Activated T-helper 17 cell treated with anti-CD3 and anti-CD28 coated beads, Interleukin-2, amount 50 U/mL, for 72 hours (primary cell): ENCODE measurements at places on chromosomes 1 and 21. TPM values are rescaled to one million over a fixed set of nuclear protein-coding genes. Genes with fewer than 3 reads are reported as not detected.

CELF3 gene
- not detected for total RNA-seq

FAM167B gene
- 0.99 TPM for total RNA-seq

DAP3 gene
- total RNA-seq = 106 TPM

UMODL1 gene
- 0.11 TPM for total RNA-seq

RPS8 gene
- 2,475 TPM for total RNA-seq

GRCh38 chr1:27391511-27392095 is 819 bp upstream of the GPR3 start:
- peaks cover 13% of the 10 kb centered on the region for H3K4me1 ChIP-seq
- ATAC-seq = no peak
- peak overlapping the region; percentile 91 for H3K27ac ChIP-seq
- no peaks in the 10 kb centered on the region for H3K27me3 ChIP-seq

DNA sequence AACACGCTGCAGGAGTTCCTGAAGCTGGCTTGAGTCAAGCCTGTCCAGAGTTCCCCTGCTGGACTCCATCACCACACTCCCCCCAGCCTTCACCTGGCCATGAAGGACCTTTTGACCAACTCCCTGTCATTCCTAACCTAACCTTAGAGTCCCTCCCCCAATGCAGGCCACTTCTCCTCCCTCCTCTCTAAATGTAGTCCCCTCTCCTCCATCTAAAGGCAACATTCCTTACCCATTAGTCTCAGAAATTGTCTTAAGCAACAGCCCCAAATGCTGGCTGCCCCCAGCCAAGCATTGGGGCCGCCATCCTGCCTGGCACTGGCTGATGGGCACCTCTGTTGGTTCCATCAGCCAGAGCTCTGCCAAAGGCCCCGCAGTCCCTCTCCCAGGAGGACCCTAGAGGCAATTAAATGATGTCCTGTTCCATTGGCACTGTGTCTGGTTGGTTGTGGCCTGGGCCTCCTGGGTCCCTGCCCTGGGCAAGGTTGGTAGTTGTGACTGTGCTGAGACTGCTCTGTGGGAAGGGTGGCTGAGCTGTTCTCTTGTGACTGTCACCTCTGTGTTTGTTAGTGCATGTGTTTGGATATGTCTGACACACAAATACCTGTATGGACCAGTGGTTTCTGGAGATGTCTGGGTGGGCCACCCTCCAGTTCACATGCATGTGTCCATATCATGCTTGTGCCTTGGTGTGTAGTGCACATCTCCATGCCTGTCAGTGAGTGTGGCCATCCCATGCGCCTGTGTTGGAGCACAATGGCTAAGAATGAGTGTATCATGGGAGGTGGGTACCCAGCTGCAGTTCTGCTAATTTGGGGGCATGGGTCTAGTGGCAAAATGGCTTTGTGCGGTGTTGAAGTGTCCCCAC is 1.4 kb downstream of the SH3BGRL3 start:
- H3K27me3 ChIP-seq = no peaks in the 10 kb centered on the region
- H3K4me3 ChIP-seq = peak overlapping the region; percentile 91
- H3K4me1 ChIP-seq = peaks cover 54% of the 10 kb centered on the region
- peak overlapping the region; percentile 82 for H3K27ac ChIP-seq

DNA sequence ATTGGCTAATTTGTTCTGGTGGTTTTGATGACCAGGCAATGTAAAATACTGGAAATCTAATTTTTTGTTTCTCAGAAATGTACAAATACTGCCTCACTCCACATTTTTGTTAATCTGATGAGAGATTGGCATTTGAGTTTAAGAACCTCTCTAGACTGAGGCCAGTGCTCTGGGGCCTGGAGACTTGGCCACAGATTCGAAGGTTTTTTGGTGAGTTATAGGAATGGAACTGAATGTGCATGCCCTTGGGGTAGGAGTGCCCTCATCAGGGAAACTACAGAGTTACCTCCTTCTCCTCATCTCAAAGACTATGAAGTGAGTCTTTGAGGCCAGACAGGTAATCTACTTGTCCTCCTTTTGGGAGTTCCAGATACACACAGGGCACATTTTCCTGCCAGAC is 347.9 kb downstream of the LTN1 start:
- H3K36me3 ChIP-seq = no peaks in the 10 kb centered on the region
- H3K27me3 ChIP-seq = no peaks in the 10 kb centered on the region
- H3K27ac ChIP-seq = no peak overlapping the region
- no peak overlapping the region for H3K4me3 ChIP-seq
- no peaks in the 10 kb centered on the region for H3K4me1 ChIP-seq

GRCh38 chr1:235864931-235865525 is 1.7 kb downstream of the LYST start:
- H3K27me3 ChIP-seq = no peaks in the 10 kb centered on the region
- H3K36me3 ChIP-seq = peaks cover 33% of the 10 kb centered on the region
- H3K4me3 ChIP-seq = peak overlapping the region; percentile 97
- peaks cover 38% of the 10 kb centered on the region for H3K4me1 ChIP-seq

GRCh38 chr1:12167493-12168429 is 970 bp downstream of the TNFRSF1B start:
- H3K4me1 ChIP-seq = peaks cover 29% of the 10 kb centered on the region
- H3K36me3 ChIP-seq = peaks cover 65% of the 10 kb centered on the region
- H3K4me3 ChIP-seq = peak overlapping the region; percentile 95
- peak overlapping the region; percentile 95 for H3K27ac ChIP-seq

GRCh38 chr21:31931644-31932469 is 59.0 kb downstream of the HUNK start:
- H3K4me1 ChIP-seq = no peaks in the 10 kb centered on the region
- no peak overlapping the region for H3K4me3 ChIP-seq
- H3K27ac ChIP-seq = no peak overlapping the region

DNA sequence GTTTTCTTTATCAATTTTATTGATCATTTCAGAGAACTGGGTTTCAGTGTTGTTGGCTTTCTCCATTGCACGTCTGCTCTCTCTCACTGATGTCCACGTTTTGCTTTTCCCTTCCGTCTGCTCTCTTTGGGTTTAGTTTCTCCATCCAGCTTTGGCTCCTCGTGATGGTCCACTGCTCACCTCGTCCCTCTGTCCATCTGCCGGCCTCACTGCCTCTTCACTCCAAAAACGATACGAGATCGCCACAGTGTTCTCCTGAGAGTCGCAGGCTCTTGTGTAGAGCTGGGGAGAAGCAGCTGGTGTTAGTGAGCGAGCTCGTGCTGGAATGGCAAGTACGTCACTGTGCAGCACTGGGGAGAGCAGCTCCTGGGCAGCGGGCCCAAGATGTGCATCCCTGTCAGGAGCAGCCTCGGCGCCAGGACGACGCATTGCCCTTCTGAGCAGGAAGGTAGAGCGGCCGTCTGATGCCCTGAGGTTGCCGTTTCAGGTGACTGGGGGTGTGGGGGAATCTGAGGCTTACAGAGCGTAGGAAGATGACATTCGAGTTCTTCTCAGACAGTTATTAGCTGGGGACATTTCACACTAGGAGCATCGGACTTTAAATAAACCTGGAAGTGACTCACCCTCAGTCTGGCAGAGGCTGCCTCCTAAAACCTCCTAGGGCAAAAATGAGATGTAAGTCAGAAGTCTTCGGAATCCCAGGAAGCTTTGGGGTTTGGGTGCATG is 31.4 kb upstream of the PCBP3 start:
- no peak overlapping the region for H3K27ac ChIP-seq
- no peak overlapping the region for H3K4me3 ChIP-seq
- peaks cover 3% of the 10 kb centered on the region for H3K27me3 ChIP-seq
- no peaks in the 10 kb centered on the region for H3K36me3 ChIP-seq
- peaks cover 17% of the 10 kb centered on the region for H3K4me1 ChIP-seq

- ATAC-seq = no peak
- no peak overlapping the region for H3K4me3 ChIP-seq
- no peaks in the 10 kb centered on the region for H3K36me3 ChIP-seq
- peaks cover 16% of the 10 kb centered on the region for H3K27me3 ChIP-seq
- no peaks in the 10 kb centered on the region for H3K4me1 ChIP-seq
- no peak overlapping the region for H3K27ac ChIP-seq
Observed at GRCh38 chr1:243956450-243956849, 94.6 kb upstream of the ZBTB18 start.

DNA sequence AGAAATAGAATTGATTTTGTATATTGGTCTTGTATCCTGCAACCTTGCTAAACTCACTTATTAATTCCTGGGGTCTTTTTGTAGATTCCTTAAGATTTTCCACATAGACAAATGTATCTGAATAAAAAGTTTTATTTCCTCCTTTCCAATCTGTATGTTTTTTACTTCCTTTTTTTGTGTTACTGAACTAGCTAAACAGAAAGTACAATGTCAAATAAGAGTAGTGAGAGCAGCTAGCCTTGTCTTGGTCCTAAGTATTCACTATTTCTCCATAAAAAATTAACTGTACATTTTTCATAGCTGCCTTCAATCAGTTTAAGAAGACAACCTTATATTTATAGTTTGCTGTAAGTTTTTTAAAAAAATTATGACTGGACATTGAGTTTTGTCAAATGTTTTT is 74.9 kb downstream of the FASLG start:
- no peak for ATAC-seq
- H3K4me1 ChIP-seq = no peaks in the 10 kb centered on the region
- peaks cover 3% of the 10 kb centered on the region for H3K27me3 ChIP-seq
- H3K4me3 ChIP-seq = no peak overlapping the region

DNA sequence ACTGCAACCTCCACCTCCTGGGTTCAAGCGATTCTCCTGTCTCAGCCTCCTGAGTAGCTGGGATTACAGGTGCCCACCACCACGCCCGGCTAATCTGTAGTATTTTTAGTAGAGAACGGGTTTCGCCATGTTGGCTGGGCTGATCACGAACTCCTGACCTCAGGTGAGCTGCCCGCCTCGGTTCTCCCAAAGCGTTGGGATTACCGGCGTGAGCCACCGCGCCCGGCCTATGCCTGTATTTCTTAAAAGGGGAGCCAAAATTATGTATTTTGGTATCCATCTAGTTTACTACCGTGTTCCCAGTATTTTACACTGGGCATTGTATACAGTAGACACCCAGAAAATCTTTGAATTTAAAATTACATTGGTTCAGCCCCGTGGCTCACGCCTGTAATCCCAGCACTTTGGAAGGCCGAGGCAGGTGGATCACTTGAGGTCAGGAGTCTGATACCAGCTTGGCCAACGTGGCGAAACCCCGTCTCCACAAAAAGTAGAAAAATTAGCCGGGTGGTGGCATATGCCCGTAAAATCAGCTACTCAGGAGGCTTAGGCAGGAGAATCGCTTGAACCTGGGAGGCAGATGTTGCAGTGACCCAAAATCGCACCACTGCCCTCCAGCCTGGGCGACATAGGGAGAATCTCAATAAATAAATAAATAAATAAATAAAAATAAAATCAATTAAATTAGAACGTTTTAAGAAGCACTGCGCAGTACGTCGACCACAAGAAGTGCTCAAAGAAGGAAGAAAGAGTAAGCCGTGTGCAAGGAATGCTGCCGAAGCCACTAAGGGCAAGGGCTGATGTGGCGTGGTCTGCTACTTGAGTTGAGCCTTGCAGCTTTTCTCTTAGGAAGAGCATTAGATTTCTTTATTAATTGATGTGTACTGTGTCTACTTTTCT is 1.5 kb upstream of the THRAP3 start:
- peaks cover 36% of the 10 kb centered on the region for H3K36me3 ChIP-seq
- H3K27ac ChIP-seq = peak overlapping the region; percentile 98
- peak overlapping the region; percentile 98 for H3K4me3 ChIP-seq
- H3K4me1 ChIP-seq = peaks cover 17% of the 10 kb centered on the region
- no peaks in the 10 kb centered on the region for H3K27me3 ChIP-seq
- ATAC-seq = no peak

- no peaks in the 10 kb centered on the region for H3K36me3 ChIP-seq
- ATAC-seq = no peak
- no peak overlapping the region for H3K4me3 ChIP-seq
- H3K27ac ChIP-seq = no peak overlapping the region
Observed at GRCh38 chr1:77354536-77354935, 72.7 kb downstream of the AK5 start.

- H3K27ac ChIP-seq = no peak overlapping the region
- ATAC-seq = no peak
- no peaks in the 10 kb centered on the region for H3K36me3 ChIP-seq
- no peak overlapping the region for H3K4me3 ChIP-seq
- H3K27me3 ChIP-seq = no peaks in the 10 kb centered on the region
Observed at GRCh38 chr1:171379846-171380245, 65.9 kb downstream of the FMO4 start.

- no peak for ATAC-seq
- H3K27me3 ChIP-seq = peaks cover 47% of the 10 kb centered on the region
- no peak overlapping the region for H3K4me3 ChIP-seq
- peaks cover 11% of the 10 kb centered on the region for H3K4me1 ChIP-seq
Observed at GRCh38 chr1:143699731-143700130, 272.1 kb downstream of the FAM72C start.

DNA sequence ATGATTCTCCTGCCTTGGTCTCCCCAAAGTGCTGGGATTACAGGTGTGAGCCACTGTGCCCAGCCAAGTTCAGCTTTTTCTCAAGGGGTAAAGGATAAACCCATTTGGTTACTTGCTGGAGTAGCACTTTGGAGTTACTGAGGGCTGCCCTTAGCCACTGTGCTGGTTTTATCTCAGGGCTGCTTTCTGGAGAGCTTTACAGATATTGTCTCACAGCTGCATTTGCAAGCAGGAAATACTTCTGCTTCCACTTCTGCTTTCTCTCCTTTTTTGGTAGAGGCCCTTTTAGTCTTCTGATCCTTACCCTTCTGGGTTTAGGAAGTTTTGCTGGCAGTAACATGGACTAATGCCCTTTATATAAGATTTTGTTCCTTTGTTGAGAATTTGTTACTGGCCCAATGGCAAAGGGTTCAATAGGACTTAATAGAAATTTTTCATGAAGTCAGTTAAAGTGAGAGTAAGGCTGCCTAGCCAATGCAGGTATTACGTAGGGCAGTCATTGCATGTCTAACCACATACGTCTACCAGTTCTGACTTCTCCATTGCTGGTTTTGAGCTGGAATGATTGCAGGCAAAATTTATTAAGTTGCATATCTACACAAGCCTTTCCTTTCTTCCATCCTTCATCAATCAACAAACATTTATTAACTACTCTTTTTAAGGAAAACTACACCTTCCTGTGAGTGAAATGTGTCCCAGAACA is 24.4 kb downstream of the CAP1 start:
- H3K27me3 ChIP-seq = no peaks in the 10 kb centered on the region
- H3K4me1 ChIP-seq = peaks cover 28% of the 10 kb centered on the region
- H3K27ac ChIP-seq = peak overlapping the region; percentile 70
- no peak for ATAC-seq

DNA sequence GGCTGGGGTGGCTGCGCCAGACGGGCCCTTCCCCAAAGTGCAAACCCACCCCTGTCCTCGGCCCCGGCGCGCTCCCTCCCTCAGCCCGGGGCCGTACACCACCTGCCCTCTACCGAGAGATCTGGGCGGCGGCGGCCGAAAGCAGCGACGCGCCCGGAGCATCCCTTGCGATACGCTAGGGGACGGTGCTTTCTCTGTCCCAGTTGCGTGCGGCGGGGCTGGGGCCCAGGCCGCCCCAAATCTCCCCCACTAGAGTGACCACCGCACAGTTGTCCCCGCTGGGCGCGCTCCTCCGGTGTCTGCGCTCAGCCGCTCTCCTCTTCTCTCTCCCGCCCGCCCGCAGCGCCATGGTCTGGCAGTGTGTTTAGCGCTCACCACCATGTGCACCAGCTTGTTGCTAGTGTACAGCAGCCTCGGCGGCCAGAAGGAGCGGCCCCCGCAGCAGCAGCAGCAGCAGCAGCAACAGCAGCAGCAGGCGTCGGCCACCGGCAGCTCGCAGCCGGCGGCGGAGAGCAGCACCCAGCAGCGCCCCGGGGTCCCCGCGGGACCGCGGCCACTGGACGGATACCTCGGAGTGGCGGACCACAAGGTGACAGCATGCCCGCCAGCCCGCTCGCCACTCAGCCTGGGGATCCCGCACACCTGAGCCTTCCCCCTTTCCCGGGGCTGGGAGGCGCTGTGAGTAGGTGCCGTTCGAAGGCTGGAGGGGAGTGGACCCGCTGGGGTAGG is 1.0 kb downstream of the ST6GALNAC5 start:
- no peaks in the 10 kb centered on the region for H3K4me1 ChIP-seq
- no peaks in the 10 kb centered on the region for H3K36me3 ChIP-seq
- peaks cover 60% of the 10 kb centered on the region for H3K27me3 ChIP-seq
- no peak overlapping the region for H3K27ac ChIP-seq
- ATAC-seq = peak; percentile 35
- peak overlapping the region; percentile 43 for H3K4me3 ChIP-seq
